ENCODE measurements at places on chromosomes 3 and 15. TPM values are rescaled to one million over a fixed set of nuclear protein-coding genes. Genes with fewer than 3 reads are reported as not detected.

The CCR3 gene
- total RNA-seq = not detected

DNA sequence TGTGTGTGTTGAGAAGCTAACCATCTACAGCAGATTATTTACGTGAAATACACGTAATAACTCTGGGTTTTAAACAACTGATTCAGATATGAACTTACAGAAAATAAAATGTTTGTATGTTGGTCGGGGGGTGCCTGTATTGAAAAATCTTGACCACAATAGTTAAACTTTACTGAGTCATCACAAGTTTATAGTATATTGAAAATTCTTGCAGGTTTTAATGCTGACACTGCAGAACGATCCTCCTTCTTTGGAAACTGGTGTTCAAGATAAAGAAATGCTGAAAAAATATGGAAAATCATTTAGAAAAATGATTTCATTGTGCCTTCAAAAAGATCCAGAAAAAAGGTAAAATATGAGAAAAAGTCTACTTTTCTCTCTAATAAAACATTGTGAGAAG is 41.3 kb upstream of the SLC22A13 start:
- DNase-seq = no peak

DNA sequence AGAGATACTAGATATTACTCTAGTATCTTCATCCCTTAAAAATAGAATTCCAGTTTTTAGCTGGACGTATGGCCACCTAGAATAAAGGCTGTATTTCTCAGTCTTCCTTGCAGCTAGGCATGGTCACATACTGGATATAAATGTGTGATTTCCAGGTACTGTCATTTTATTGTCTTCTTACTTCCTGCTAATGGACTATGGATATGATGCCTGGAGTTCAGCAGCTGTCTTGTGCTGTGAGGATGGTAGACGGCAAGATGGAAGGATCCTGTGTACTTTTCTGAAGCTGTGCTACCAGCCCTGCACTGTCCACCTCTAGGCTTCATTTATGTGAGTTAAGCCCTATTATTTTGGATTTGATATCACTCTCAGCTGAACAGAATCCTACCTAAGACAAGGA is 83.4 kb downstream of the EBLN2 start:
- no peak for DNase-seq

GRCh38 chr3:47780741-47781684 is 680 bp downstream of the SMARCC1 start:
- DNase-seq = peak; percentile 61

DNA sequence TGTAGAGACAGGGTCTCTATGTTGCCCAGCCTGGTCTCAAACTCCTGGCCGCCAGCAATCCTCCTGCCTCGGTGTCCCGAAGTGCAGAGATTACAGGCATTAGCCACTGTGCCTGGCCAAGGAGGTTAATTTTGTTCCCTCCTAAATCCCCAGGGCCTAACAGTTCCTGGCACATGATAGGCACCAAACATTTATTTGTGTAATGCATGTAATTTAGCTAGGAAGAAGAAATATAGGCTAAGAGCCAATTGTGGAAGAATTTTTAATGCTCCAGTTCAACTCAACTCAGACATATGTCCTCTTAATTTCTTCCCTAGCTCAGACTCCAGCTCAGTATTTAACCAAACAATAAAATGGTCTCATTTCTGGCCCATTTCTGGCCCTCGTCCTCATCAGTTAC is 7.7 kb upstream of the ZNF592 start:
- no peak for DNase-seq

- no peak for DNase-seq
These were observed 824 bp upstream of the CILP start for GRCh38 chr15:65212097-65212496.

- no peak for DNase-seq
These were observed 528.8 kb upstream of the NAALADL2 start for GRCh38 chr3:174330303-174330702.

The RMDN3 gene
- 23.4 TPM for total RNA-seq
